ENCODE measurements at places on chromosomes 3 and 15.

DNA sequence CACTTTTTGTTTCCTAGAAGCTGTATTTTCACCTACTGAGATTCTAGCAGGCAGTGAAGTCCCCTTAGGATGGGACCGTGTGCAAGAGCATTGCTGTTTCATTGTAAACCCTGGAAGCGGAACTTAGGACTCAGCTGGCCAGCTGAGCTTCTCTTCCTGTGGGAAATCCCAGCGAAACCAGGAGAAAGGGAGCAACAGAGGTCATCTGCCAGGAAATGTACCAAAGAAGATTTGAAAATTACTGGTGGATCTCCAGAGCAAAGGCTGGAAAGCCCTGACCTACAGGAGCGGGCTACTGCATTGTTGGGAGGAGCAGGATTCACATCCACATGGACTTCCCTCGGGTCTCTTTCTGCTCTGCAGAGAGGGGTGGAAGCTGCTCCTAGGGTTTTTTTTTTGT, 7.6 kb upstream of the ADPRH start:
- no peak for DNase-seq

GRCh38 chr3:193148688-193149473, 92.1 kb upstream of the PLAAT1 start:
- DNase-seq = no peak

DNA sequence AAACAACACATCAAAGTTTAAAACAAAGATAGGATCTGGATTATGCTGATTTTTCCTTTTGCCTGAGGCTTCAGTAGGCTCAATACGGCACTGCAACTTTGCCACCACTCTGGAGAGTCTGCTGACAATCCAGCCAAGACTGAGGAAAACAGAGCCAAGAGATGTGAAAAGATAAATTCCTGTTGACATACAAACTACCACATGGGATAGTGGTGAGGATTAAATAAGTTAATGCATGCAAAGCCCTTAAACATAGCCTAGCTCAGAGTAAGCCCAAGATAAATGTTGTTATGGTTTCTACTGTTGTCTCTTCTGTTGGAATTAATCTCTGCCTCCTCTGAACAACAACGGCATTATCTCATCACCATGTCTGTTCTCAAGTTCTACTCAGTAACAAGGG, 245.9 kb upstream of the LMCD1 start:
- no peak for DNase-seq

- DNase-seq = no peak
Observed at GRCh38 chr15:63308491-63308890, 31.1 kb downstream of the APH1B start.

GRCh38 chr3:13693441-13693840, 144.5 kb downstream of the FBLN2 start:
- DNase-seq = no peak

DNA sequence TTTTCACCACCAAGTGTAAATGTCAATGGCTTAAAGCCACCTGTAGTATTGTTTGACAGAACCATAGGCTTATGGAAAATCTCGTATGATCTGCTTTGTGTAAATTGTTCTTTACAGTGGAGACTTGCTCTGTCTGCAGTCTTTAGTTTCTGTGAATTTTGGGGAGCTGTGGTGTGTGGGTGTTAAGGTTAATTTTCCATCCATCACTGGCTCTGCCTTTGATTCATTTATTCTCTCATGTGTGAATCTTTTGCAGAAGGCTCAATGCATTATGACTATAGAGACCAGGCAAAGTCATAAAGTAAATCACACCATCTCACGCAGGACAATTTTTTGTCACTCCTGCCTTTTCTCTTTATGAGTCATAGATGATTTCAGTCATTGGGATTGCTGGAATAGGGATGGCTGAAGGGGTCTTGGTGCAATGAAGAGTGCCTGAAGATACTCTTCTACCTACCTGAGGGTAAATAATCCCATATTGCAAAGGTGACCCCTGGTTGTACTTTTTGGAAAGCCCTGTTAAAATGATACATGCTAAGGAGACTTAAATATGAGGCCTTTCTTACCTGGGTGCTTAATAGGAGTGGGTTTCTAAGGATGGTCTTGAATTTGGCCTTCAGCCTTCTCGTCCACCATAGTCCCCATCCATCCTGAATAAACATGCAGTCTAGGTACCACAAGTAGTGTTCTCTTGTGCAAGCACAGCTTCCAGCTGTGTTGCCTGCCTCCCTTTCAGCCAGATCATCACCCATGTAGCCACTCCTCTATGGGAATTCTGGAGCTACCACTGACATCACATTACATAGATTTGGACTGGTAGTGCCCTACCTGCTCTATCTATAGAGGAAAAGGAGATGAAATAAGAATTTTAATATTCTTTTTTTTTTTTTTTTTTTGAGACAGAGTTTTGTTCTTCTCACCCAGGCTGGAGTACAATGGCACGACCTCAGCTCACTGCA, 14.3 kb downstream of the TGFBR2 start:
- DNase-seq = no peak

- no peak for DNase-seq
Observed at GRCh38 chr3:125055331-125055912, 375 bp downstream of the HEG1 start.

DNA sequence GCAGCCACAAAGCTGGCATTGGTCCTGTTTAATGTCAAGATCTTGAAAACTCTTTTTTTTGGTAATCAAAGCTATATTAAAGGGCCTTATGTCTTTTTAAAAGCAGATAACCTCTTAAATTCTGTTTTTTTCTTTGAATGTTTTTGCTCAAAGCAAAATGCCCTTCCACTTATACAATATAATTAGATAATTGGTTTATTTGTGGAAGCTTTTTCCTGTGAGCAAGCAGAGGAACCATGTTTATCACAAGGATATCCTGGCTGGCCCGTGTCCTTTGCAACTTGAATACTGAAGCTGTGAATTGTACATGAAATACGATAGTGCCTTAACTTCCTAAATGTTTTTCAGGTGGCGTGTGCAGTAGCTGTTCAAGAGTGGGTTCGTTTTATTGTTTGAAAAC, 2.6 kb downstream of the ST3GAL6 start:
- no peak for DNase-seq

GRCh38 chr15:42087926-42088800, 6.2 kb downstream of the PLA2G4D start:
- no peak for DNase-seq

- DNase-seq = no peak
Observed at GRCh38 chr15:25727116-25727515, 136.0 kb downstream of the ATP10A start.

GRCh38 chr3:134485075-134485717, 589 bp downstream of the ANAPC13 start:
- no peak for DNase-seq

DNA sequence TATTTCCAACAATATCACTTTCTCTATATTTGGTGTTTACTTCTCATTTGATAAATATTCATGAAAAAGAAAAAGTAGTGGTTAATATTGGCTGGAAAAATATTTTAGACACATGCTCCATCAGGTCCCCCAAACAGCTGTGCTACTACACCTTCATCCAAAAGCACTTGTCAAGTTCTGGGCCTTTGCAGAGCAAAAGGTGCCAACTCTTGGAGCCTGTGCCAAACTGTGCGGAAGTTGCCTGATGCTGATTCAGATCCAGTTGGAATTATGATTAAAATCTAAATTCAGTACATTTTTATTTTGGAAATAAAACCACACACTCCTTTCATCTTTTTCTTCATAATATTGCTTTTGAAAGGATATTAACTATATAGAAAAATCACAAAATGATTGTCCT, 1497.4 kb upstream of the CADM2 start:
- DNase-seq = no peak

DNA sequence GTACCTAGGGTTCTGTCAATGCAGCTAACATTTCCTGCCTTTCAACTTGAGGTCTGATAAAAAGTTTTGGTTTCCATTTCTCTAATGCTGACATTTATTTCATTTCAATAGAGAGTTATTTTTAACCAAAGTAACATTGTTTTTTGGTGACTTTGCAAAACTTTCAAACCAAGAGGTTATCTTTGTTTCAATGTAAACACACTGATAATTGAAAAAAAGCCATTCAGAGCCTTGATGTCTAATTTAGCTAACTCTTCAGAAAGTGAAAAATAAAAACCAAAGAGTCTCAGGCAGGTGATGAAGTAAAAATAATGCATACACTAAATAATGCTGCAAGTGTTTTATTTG, 9.6 kb upstream of the TIPARP start:
- no peak for DNase-seq

DNA sequence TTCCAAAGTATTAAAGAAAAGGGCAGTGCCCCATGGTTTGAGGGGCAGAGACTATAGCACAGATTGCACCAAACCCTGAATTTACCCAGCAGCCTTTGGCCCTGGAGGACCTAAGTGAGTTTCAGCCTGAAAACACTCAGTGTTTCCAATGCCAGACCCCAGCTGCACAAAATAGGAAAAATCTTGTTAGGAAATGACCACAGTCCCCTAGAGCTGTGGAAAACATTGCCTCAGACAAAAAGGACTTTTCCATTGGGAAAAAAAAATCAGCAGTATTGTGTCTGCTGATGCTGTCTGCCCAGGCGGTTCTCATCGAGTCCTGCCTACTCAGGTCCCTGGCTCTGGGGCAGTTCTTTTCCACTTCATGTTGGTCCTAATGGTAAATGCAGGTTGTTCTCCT, 121.7 kb upstream of the DLG1 start:
- no peak for DNase-seq

All from activated T-cell treated with anti-CD3 and anti-CD28 coated beads, Interleukin-2, amount 50 U/mL, for 1 hour (primary cell).